ENCODE measurements at places on chromosomes 13 and 19. TPM values are rescaled to one million over a fixed set of nuclear protein-coding genes. Genes with fewer than 3 reads are reported as not detected.

The PVR gene
- total RNA-seq: 75.3 TPM

The CD209 gene
- not detected for total RNA-seq

The CD177 gene
- 0.55 TPM for total RNA-seq

The TEX101 gene
- total RNA-seq: not detected

The TLE6 gene
- total RNA-seq: 4.1 TPM

GRCh38 chr19:34145741-34146202 is 26.5 kb upstream of the LSM14A start:
- DNase-seq: peak; percentile 64
- H3K27me3 ChIP-seq: no peaks in the 10 kb centered on the region
- no peak overlapping the region for H3K27ac ChIP-seq
- H3K4me1 ChIP-seq: no peaks in the 10 kb centered on the region
- H3K36me3 ChIP-seq: no peaks in the 10 kb centered on the region
- H3K4me3 ChIP-seq: no peak overlapping the region

GRCh38 chr19:50159078-50159477 is 4.0 kb downstream of the IZUMO2 start:
- H3K4me1 ChIP-seq: no peaks in the 10 kb centered on the region
- no peak for DNase-seq
- peaks cover 23% of the 10 kb centered on the region for H3K27me3 ChIP-seq
- H3K4me3 ChIP-seq: no peak overlapping the region
- H3K27ac ChIP-seq: no peak overlapping the region

DNA sequence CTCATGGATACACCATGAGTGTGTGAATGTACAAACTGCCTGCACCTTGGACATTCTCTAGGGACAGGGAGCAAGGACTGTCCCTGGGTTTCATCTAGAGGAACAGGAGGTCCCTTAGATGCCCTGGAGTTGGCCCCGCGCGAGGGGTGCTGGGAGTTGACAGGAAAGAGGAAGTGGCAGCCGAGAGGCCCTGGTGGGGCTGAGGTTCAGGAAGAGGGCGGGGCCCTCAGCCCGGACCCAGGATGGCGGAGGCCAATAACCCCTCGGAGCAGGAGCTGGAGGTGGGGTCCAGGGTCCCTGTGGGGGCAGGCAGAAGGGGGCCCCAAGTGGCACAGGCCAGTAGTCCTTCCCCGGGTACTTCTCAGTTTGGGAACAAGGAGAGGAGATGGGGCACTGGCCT is 6.9 kb downstream of the PKN1 start:
- no peak overlapping the region for H3K27ac ChIP-seq
- no peaks in the 10 kb centered on the region for H3K27me3 ChIP-seq
- no peak overlapping the region for H3K4me3 ChIP-seq
- peaks cover 6% of the 10 kb centered on the region for H3K4me1 ChIP-seq
- peaks cover 25% of the 10 kb centered on the region for H3K36me3 ChIP-seq

DNA sequence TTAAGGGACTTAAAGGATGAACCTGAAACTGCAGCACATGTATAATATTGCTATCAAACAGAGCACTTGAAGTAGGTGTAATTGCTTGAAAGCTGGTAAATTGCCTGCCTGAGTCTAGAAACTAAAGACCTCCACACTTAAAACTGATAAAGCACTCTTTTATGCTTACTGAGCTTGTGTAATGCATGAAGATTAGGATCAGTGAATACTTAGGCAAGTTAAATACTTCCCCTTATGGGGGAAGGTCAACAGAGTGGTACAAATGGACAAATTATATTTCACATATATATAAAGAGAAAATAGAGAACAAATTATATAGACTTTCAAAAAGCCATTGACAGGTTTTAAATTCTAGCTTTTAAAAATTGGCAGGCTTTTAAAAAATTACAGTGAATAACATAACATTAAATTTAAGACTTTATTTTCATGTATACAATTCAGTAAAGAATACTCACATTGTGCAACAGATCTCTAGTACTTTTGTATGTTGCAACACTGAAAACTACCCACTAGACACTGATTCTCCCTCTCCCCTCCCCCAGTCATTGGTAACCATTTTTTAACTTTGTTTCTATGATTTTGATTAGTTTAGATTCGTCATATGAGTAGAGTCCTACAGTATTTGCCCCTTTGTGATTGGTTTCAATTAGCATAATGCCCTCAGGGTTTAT is 23.9 kb downstream of the PIBF1 start:
- H3K36me3 ChIP-seq: no peaks in the 10 kb centered on the region
- H3K4me1 ChIP-seq: no peaks in the 10 kb centered on the region
- no peak for DNase-seq
- no peak overlapping the region for H3K27ac ChIP-seq
- H3K4me3 ChIP-seq: no peak overlapping the region

- no peak overlapping the region for H3K4me3 ChIP-seq
- H3K27me3 ChIP-seq: no peaks in the 10 kb centered on the region
- H3K36me3 ChIP-seq: no peaks in the 10 kb centered on the region
- DNase-seq: no peak
- H3K4me1 ChIP-seq: no peaks in the 10 kb centered on the region
Observed at GRCh38 chr13:52945348-52945747, 83.3 kb upstream of the OLFM4 start.

- no peak overlapping the region for H3K27ac ChIP-seq
- no peak for DNase-seq
- H3K4me3 ChIP-seq: no peak overlapping the region
- H3K27me3 ChIP-seq: no peaks in the 10 kb centered on the region
- H3K36me3 ChIP-seq: no peaks in the 10 kb centered on the region
Observed at GRCh38 chr13:42707048-42707447, 74.3 kb upstream of the FAM216B start.

- no peak overlapping the region for H3K4me3 ChIP-seq
- peaks cover 16% of the 10 kb centered on the region for H3K4me1 ChIP-seq
- DNase-seq: no peak
- H3K27ac ChIP-seq: no peak overlapping the region
- no peaks in the 10 kb centered on the region for H3K36me3 ChIP-seq
Observed at GRCh38 chr13:113981611-113982295, 7.9 kb upstream of the C13orf46 start.

GRCh38 chr13:110912651-110913051 is 2.2 kb downstream of the ANKRD10 start:
- H3K4me3 ChIP-seq: peak overlapping the region; percentile 98
- peak; percentile 35 for DNase-seq
- H3K36me3 ChIP-seq: peaks cover 15% of the 10 kb centered on the region
- peaks cover 55% of the 10 kb centered on the region for H3K4me1 ChIP-seq
- H3K27me3 ChIP-seq: no peaks in the 10 kb centered on the region

- peak overlapping the region; percentile 79 for H3K4me3 ChIP-seq
- no peaks in the 10 kb centered on the region for H3K27me3 ChIP-seq
- DNase-seq: no peak
- H3K4me1 ChIP-seq: peaks cover 11% of the 10 kb centered on the region
- no peaks in the 10 kb centered on the region for H3K36me3 ChIP-seq
Observed at GRCh38 chr19:45468159-45468651, 409 bp downstream of the FOSB start.

DNA sequence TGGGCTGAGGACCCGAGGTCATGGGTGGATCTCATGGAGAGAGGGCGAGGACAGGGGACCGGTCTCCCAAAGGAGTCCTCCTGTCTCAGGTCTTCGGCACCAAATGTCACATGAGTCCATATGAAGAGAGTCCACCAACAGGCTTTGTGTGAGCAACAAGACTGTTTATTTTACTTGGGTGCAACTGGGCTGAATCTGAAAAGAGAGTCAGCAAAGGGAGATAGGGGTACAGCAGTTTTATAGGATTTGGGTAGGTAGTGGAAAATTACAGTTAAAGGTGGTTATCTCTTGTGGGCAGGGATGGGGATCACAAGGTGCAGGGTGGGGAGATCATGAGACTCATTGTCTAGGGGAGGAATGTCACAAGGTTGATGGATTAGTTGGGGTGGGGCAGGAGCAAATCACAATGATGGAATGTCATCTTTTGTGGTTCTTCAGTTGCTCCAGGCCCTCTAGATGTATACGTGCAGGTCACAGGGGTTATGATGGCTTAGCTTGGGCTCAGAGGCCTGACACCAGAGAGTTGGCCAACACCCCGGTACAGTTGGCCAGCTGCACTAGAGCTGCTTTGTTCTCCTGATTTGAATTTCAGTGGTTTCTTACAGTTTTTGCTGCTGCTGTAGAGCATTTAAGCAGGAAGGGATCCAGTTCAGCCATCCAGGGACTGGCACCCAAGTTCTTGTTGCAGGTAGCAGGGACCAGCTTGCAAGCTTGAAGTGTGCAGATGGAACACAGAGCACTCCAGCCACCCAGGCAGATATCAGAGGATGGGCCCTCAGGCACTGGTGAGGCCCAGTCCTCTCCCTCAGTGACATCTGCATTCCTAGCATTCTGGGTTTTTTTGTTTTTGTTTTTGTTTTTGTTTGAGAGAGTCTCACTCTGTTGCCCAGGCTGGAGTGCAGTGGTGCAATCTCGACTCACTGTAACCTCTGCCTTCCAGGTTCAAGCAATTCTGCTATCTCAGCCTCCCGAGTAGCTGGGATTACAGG is 26.4 kb upstream of the IGFL1 start:
- no peaks in the 10 kb centered on the region for H3K4me1 ChIP-seq
- H3K36me3 ChIP-seq: no peaks in the 10 kb centered on the region
- H3K27ac ChIP-seq: no peak overlapping the region
- no peaks in the 10 kb centered on the region for H3K27me3 ChIP-seq
- no peak overlapping the region for H3K4me3 ChIP-seq
- DNase-seq: peak; percentile 20

- H3K27ac ChIP-seq: no peak overlapping the region
- no peaks in the 10 kb centered on the region for H3K4me1 ChIP-seq
- no peaks in the 10 kb centered on the region for H3K27me3 ChIP-seq
- H3K36me3 ChIP-seq: no peaks in the 10 kb centered on the region
- DNase-seq: no peak
Observed at GRCh38 chr13:44867825-44868224, 121.4 kb downstream of the NUFIP1 start.

DNA sequence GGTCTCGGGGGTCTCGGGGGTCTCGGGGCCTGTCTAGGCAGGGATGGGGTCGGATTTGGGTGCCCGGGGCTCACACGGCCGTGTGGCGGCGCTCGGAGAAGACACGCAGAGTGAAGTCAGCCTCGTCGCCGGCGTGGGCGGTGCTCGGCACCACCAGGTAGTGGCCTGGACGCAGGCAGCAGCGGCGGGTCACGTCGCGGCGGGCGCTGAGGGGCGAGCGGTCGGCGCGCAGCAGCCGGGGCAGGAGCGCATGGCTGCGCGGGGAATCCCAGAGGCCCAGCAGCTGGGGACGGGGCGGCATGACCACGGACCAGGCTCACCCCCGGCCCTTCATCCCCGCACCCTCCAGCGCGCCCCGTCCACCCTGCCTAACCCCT is 8.2 kb downstream of the CAPN12 start:
- H3K4me1 ChIP-seq: peaks cover 16% of the 10 kb centered on the region
- peaks cover 8% of the 10 kb centered on the region for H3K36me3 ChIP-seq
- H3K4me3 ChIP-seq: peak overlapping the region; percentile 52

DNA sequence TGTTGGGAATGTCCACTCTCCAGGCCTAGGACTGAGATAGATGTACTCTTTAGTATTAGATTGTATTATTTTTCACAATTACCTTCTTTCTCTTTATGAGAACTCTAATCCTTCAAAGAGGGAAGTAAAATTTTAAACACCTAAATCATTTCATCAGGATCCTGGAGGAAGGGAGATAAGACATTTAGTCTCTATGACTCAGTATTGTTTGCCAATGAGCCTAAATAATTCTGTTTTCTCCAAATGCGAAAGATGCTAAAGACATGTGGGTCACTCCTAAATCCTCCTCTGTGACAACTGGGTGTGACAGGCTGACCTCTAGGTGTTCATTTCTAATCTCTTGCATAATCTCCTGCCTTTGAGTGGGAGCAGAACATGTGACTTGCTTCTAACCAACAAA is 1736.6 kb upstream of the MIR17HG start:
- H3K27me3 ChIP-seq: no peaks in the 10 kb centered on the region
- H3K36me3 ChIP-seq: no peaks in the 10 kb centered on the region
- DNase-seq: no peak
- no peak overlapping the region for H3K4me3 ChIP-seq

- no peak overlapping the region for H3K27ac ChIP-seq
- no peaks in the 10 kb centered on the region for H3K36me3 ChIP-seq
- H3K4me1 ChIP-seq: no peaks in the 10 kb centered on the region
- no peak overlapping the region for H3K4me3 ChIP-seq
Observed at GRCh38 chr13:96373597-96373996, 283.7 kb downstream of the HS6ST3 start.

All from PC-3 (cell line).